ENCODE measurements at places on chromosomes 1 and 21.

GRCh38 chr1:36231191-36231590 is 6.9 kb downstream of the THRAP3 start:
- DNase-seq = no peak

GRCh38 chr1:221919341-221919740 is 177.5 kb upstream of the DUSP10 start:
- no peak for DNase-seq

GRCh38 chr21:39863111-39863510 is 4.1 kb upstream of the PCP4 start:
- no peak for DNase-seq

GRCh38 chr1:15717418-15718125 is 18.5 kb upstream of the SLC25A34 start:
- DNase-seq = no peak

DNA sequence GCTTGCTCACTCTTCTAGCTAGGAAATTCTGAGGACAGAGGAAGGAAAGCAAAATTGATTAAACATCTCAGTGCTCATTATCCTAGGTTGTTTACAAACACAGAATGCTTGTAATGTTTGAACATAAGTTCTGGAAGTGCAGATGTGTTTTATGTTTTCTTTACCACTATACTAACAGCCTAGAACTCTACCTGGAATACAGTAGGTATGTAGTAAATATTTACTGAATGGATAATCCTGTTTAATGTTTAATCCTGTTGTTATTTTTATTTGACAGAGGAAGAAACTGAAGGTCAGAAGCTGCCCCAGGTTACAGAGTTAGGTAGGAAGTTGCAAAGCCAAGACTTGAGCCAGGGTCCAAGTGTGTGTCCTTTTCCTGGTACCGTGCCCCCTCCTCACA is 6.1 kb downstream of the MTOR start:
- DNase-seq = no peak

DNA sequence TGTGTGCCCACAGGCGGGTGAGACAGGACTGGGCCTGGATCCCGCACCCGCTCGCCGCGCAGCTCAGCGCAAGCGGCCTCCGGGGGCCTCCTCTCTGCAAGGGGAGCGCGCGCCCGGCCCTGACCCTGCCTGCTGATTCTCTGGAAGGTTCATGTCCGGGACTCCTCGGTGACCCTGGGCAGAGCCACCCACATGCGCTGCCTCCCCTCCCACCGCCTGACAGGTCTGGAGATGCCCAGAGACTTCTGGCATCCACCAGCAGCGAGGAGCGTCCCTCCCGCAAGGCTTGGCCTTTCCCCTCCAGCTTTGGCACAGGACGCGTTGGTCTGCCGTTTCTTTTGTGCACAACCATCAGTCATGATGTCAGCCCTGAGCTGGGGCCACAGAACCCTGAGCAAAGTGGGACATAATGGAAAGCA is 42.0 kb upstream of the COL6A2 start:
- DNase-seq = no peak

DNA sequence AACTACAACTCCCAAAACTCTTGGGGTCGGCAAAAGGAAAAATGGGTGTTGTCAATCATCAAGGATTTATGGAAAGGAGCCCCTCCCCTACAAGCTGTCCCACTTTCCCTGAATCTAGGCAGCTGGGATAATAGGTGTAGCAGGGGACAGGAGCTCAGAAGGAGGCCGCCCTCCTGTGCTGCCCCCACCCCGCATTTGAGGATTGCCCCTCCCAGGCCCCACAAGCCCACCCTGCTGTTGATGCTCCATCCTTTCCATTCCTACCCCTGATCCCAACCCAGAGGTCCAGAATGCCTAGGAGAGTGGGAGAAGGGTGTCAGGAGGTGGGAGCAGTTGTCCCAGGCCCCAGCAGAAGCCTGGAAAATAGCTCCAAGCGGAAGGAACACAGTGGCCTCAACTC is 1.9 kb upstream of the MRPL24 start:
- no peak for DNase-seq

GRCh38 chr1:154886281-154887015 is 16.4 kb upstream of the KCNN3 start:
- no peak for DNase-seq

DNA sequence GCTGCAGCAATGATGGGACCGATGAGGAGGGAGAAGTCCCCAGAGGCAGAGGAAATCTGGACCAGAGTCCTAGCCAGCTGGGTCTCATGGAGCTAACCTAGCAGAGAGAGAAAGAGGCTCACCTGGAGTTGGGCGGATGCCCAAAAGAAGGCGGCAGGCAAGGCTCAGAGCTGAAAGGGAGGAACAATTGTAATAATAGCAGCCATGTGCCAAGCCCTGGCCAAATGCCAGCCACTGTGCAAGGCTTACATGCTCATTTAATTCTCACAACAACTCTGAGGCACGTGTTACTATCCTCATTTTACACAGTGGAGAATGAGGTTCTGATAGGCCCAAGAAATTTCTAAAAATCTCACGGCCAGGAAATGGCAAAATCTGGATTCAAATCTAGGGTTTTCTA is 50.0 kb upstream of the ZNF648 start:
- no peak for DNase-seq

- DNase-seq = no peak
These were observed 75.6 kb upstream of the ROR1 start for GRCh38 chr1:63698001-63698838.

All from Kasumi-1 (cell line).